ENCODE measurements at places on chromosomes 2 and 18.
A peak's percentile ranks its signal among the peaks of the same experiment; 100 is the strongest.

DNA sequence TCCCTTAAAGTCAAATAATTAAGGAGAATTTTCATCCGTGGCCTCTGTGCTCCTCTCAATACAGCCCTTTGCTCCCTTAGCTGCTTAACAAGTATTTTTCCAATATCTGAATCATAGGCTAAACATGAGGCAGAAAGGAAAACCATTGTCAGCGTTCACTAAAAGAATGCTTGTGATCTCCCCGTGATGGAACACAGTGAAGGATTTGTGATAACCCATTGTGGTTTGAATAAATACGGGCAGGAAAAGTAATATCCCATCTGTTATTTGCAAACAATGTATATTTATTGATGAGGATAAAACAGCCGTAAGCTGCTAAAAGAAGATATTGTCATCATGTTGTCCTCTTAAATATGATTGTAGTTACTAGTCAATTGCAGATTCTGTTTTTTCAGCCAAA lies 258.1 kb downstream of the NAPG start:
- no peak for DNase-seq

DNA sequence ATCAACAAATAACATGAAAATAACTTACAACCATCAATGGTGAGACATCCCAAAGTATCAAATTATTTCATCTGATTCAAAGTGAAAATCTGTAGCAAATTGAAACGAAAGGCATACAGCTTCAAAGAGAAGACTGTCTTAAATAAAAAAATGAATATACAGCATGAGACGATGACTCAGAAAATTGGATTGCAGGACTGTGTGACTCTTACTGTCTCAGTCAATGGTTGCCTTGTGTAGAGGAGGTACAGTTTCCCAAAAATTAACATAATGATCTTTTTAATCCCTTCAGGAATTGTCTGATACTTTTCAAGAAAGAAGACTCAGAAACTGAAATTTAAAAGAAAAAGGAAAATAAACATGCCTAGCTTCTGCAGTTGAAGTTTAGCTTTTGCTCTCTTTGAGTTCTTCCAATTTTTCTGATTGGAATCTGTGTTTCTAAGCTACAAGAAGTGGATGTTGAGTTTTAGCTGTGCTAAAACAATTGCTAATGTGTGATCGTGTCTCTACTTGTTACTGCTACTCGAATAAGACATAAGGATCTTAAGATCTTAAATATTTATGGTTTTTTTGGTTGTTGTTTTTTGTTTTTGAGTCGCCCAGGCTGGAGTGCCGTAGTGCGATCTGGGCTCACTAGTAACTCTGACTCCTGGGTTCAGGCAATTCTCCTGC lies 41.1 kb upstream of the EPB41L3 start:
- no peak for DNase-seq

DNA sequence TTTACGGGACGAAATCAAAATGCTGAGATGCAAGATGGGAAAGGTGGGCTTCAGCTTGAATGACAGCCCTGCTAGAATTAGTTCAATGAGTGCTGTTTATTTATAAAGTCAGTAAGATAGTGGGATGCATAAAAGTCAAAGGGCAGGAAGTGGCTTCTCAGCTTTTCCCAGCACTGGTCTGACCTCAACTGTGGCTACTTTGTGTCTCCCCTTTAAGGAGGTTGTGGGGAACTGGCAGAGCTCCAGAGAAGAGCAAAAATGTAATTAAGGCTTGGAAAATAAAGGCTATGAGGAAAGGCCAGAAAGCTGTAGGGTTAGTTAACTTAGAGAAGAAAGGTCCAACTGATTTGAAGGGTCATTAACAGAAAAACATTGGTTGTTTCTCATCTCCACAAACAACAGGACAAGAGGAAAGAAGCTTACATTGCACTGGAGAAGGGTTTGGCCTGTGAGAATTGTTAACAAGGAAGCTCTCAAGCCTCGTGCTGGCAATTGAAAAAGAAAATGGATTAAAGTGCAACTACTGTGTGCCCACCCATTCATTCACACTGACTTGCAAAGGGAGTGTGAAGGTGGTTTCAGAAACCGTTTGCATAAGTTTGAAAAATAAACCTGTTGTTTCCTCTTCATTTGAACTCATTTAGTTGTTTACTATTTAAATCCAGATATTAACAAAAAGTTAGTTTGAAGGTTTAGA lies 68.8 kb upstream of the CD28 start:
- no peak for DNase-seq

DNA sequence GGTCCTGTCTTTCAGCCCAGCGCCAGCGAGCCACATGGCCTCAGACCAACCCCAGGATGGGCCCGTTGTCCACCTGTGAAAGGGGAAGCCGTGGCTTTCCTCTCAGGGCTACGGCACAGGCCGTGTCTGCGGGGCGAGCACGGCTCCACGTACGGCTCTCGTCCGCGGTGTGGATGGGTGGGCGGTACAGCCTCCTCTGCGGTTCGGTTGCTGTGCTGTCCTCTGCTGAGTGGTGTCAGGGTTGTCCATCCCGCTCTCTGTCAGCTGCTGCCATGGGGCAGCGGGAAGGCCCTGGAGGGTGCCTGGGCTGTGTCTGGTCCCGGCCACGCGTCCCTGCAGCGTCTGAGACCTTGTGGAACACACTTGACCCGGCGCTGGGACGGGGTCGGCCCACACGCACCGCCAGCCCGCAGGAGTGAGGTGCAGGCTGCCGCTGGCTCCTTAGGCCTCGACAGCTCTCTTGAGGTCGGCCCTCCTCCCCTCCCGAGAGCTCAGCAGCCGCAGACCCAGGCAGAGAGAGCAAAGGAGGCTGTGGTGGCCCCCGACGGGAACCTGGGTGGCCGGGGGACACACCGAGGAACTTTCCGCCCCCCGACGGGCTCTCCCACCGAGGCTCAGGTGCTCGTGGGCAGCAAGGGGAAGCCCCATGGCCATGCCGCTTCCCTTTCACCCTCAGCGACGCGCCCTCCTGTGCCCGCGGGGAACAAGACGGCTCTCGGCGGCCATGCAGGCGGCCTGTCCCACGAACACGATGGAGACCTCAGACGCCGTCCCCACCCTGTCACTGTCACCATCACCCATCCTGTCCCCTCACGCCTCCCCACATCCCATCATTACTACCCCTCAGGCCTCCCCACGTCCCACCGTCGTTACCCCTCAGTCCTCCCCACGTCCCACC lies 128.7 kb downstream of the NFATC1 start:
- peak; percentile 83 for DNase-seq

- DNase-seq = no peak
Observed at GRCh38 chr18:45962866-45963265, 4.3 kb downstream of the EPG5 start.

DNA sequence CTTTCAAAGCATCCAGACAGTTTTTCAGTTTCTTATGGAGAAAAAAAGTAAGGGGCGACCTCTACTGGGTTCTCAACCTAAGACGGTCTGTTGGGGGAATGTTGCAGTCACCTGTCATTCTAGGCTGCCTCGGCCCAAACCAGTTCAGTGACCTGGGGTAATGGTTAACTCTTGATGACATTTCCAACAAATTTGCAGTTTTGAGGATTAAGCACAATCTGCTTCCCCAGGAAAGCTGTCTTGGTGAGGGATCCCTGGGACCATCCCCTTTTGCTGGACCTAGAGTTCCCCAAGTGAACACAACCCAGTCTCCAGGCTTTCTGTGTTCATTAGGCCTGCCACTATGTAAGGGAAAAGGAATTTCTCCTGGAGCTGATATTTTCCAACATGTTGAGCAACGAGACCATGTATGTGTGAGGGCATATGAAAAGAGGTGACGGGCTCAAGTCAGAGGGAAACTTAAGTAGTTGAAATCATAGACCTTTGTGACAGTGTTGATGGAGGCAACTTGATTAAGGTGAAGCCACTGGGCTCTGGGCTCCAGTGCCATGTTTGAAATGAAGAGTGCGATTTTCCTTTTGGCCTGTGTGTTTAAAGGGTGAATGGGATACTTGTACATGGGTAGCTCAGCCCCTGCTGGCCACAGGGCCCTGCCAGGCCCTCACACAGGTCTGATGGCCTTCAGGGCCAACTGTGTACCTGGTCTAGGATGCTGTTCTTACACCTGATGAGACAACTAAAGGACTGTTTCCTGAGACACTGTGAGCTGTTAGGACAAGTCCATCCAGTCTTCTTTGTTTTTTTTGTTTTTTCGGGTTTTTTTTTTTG lies 27.0 kb downstream of the FOSL2 start:
- DNase-seq = peak; percentile 52

- no peak for DNase-seq
Observed at GRCh38 chr2:70714141-70714905, 53.7 kb downstream of the ADD2 start.

GRCh38 chr2:11309706-11310105 lies 34.7 kb downstream of the ROCK2 start:
- no peak for DNase-seq

DNA sequence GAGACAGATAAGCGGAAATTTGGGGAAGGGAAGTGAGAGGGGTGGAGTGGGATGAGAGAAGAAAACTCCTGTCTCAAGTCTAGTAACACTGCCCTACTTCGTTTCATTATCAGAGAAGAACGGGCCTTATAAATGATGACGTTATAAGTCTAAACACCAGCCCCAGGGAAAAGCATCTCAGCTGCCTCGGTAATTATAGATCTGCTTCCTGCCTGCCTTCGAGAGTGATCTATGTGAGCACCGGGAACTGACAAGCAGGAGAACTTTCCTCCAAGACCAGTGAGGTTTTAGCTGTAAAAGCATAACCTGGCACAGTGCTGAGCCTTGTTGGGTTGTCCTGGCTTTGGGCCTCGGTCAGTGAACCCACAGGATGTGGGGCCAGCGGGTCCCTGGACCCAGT lies 227.9 kb upstream of the SIX2 start:
- DNase-seq = no peak

DNA sequence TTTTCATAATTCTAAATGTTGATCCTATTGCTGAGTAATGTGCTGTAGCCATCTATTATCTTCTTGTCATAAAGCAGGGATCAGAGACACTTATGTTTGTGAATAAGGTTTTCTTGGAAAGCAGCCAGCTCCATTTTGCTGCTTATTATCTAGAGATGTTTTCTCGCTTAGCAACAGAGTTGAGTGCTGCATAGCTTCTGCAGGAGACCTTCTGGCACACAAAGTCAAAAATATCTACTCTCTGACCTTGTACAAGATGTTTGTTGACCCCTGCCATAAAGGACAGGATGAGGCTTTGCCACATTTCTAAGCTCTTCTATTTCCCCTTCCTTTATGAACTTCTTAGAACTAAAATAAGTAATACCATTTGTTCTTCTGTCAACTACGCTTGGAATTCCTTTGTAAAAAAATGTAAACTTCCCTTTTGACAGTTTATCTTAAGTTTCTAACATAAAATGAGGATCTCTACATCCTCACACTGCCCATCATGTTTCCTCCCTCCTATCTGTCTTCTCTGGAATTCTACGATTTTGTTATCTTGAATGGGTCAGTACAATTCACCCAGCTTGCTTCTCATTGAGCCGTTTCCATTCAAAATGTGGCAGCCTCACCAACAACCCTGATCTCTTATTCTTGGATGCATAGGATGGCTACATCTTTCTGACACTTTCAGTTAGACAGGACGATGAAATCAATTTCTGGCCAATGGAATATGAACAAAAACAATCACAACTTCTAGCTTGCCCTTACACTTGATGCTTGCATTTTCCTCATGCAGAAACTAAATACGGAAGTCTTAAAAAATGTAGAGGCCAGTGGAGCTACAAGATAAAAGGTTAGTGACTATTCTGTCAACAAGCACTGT lies 1377.0 kb downstream of the SUCLG1 start:
- DNase-seq = no peak

- DNase-seq = no peak
Observed at GRCh38 chr18:72700961-72701710, 157.0 kb upstream of the CBLN2 start.

- DNase-seq = no peak
Observed at GRCh38 chr18:22999212-22999611, 66.1 kb downstream of the RBBP8 start.

DNA sequence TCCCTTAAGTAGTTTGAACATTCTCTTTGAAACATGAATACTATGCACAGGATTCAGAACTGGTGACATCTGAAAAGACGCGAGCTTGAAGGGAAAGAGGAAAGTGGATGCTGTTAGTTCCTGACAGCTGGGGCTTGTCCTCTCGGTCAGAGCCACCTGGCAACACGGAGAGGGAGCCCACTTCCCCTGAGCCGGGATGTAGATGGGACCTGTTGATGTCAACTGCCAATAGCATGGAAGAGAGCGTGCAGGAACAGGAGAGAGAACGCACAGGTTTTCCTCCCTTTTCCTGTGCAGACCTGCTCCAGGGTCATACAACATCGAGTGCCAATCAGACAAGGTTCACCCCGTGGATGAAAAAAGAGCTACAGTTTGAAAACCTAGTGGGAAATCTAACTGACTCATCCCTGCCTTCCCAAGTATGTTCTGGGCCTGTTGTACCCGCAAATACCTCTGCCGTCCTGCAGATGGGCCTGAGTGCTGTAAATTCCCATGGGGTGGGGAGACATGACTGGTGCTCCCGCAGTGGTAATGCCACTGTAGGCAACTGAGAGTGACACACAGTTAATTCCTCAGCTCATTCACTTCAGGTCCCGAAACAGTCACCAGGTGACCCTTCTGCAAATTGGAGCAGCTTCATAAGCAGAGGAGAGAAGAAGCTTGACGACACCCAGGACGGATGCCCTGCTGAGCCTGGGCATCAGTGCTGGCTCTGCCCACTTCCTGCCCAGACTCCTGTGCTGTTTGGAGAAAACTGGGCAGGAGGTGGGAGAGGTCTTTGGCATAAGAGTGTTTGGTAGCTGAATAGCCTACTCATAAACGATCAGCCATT lies 13.9 kb upstream of the MBP start:
- DNase-seq = peak; percentile 59

GRCh38 chr2:36393738-36394256 lies 38.2 kb downstream of the CRIM1 start:
- DNase-seq = no peak

- no peak for DNase-seq
Observed at GRCh38 chr2:157032017-157032416, 225.5 kb upstream of the GALNT5 start.

- no peak for DNase-seq
Observed at GRCh38 chr2:231554748-231555545, 24.7 kb upstream of the NMUR1 start.

GRCh38 chr18:9612977-9613376 lies 1.4 kb downstream of the PPP4R1 start:
- no peak for DNase-seq

DNA sequence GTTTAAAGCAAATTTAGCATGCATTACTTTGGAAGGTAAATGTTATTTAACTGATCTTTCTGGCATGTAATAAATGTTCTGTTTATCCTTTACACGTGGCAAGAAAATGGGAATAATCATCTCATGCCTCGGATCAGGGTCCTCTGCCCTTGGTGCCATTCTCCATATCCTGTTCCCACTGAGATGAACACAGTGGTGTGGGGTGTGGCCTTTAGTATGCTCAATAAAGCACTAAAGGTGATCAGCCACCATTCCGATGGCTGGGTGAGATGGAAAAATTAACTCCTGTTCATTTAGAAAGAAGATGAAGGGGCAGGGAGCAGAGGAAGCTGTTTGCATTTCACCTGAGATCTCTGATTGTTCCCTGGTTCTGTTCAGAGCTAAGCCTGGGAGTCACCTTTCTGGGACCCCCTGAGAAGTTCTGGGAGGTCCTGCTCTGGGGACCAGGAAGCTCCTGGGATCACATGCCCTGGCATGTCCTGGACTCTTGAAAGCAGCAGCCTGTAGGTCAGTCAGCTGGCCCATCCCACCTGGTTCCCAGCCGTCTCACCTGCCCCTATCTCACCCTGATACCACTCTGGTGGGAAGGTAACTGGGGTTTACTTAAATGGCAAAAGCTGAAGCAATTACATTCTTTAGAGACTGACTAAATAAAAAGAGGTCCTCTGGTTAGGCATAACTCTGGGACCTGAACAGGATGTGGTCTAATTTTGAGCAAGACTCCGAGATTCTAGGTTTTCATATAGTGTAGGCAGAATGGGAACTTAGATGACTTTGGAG lies 288.9 kb upstream of the EPAS1 start:
- DNase-seq = no peak

GRCh38 chr2:30177440-30177839 lies 30.6 kb downstream of the YPEL5 start:
- no peak for DNase-seq
